ENCODE measurements at places on chromosomes 4 and X.

GRCh38 chrX:7143076-7143475, 4.4 kb upstream of the STS start:
- no peak for DNase-seq

GRCh38 chrX:80388206-80388605, 32.0 kb upstream of the TENT5D start:
- DNase-seq: no peak

- DNase-seq: no peak
These were observed 58.1 kb downstream of the ADGRG2 start for GRCh38 chrX:19064175-19064574.

GRCh38 chr4:37927434-37927833, 32.8 kb upstream of the PTTG2 start:
- no peak for DNase-seq

DNA sequence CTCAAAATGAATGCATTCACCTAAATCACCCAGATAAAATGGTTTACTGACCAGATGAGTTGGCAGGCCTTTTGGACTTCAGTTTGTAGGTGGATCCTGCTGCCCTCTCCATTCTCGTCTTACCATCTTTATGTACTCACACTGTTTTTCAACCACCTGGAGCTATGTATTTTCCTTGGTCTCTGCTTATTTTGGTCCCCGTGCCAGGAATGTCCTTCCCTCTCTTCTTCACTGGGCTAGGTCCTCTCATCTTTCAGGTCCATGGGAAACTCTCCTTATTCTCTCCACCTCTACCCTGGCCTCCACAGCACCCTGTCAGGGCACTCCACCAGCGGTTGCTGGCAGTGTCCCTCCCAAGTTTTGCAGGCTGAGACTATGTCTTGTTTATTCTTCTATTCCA, 2.6 kb downstream of the GPRIN3 start:
- DNase-seq: no peak

DNA sequence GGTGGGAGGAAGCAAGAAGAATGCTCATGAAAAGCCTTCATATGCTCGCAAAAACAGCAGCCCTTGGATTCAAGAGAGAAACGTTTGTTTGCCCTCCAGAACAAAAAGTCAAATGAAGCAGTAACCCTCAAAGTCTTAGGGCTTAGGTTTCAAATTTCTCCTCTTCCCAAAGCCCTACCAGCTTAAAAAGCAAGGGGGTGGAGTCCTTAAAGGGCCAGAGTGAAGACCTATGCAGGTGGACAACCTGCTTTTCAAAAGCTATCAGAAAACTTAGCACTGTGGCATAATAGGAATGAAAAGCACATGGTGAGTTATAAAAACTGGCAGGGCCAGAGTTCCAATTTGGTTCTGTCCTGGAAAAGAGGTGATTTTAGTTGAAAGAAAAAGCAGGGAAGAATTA, 253.3 kb downstream of the NAP1L3 start:
- no peak for DNase-seq

- no peak for DNase-seq
These were observed 894 bp upstream of the SH3RF1 start for GRCh38 chr4:169271692-169272007.

GRCh38 chr4:74374561-74375327, 9.8 kb downstream of the EREG start:
- DNase-seq: no peak

- no peak for DNase-seq
These were observed 52.2 kb downstream of the FAM9B start for GRCh38 chrX:8981723-8982122.

- no peak for DNase-seq
These were observed 130.6 kb upstream of the ATP6AP2 start for GRCh38 chrX:40449956-40450706.

DNA sequence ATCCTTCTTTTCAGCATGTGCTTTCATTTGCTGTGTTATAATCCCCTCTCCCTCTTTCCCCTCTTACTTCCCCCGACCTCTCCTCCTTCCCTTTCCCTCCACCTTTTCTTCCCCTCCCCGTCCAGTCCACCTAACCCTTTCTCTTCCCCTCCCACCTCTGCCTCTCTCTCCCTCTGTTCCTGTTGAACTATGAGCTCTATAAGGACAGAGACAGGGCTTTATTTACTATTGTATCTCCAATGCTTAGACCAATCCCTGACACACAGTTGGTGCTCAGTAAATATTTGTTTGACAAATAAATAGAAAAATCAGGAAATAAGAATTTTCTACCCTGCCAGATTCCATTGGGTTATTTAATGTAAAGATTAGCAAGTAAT, 60.8 kb downstream of the EGF start:
- no peak for DNase-seq

DNA sequence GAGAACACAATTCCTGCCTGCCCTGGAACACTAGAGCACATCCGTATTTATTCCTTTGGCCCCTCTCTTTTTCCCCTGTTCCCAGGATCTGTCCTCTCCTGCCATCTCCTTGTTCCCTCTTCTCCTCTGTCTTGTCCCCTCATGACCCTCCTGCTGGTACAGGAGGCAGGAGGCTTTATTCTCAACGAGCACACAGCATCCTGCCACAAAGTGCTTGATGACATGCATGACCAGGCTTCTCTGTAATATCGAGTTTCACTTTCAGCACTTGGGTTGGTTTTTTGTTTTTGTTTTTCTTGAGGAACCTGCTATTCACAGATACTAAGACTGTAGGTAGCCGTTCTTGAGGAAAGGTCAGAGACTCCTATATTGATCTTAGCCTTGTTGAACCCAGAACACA, 35.3 kb downstream of the NALF2 start:
- DNase-seq: no peak

GRCh38 chr4:16694173-16694883, 204.1 kb downstream of the LDB2 start:
- DNase-seq: no peak

GRCh38 chr4:48332661-48333060, 8.7 kb upstream of the SLAIN2 start:
- no peak for DNase-seq

- no peak for DNase-seq
These were observed 315.1 kb downstream of the STK32B start for GRCh38 chr4:5366421-5366820.

DNA sequence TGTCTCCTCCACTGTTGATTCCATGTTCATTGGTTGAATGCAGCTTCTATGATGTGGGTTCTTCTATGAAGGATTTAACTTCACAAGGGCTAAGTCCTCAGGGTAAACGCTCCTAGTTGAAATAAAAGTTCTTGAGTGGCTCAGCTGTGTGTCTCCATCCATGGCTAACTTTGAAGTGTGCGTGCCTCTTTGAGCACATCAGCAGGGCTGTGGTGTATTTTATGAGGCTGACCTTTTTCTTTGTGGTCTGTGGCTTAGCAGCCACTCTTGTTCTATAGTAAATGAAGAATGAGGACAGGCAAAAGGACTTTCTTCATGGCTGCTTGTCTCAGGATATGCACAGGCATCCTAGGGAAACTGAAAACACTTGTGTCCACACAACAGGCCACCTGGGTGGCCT, 88.5 kb downstream of the KIT start:
- no peak for DNase-seq

GRCh38 chrX:23828881-23829280, 45.9 kb downstream of the SAT1 start:
- DNase-seq: no peak

DNA sequence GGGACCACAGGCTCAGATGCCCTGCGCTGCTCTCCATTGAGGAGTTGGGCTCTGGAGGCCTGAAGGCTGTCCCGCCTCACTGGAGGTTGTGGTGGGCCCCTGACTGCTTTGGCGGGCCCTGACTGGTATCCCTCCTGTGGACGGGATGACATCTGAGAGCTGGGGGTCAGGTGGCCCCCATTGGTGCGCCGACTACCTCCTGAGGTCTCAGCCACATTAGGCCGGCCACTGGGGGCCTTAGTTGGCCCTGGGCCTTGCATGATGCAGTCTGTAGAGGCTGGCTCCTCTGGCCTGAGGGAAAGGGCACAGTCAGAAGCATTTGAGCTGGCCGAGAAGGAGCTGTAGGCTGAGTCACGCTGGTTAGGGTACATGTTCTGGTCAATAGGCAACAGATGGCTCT, 164.5 kb upstream of the DGKK start:
- DNase-seq: no peak

- no peak for DNase-seq
These were observed 184.6 kb downstream of the OR13H1 start for GRCh38 chrX:131728295-131729145.

DNA sequence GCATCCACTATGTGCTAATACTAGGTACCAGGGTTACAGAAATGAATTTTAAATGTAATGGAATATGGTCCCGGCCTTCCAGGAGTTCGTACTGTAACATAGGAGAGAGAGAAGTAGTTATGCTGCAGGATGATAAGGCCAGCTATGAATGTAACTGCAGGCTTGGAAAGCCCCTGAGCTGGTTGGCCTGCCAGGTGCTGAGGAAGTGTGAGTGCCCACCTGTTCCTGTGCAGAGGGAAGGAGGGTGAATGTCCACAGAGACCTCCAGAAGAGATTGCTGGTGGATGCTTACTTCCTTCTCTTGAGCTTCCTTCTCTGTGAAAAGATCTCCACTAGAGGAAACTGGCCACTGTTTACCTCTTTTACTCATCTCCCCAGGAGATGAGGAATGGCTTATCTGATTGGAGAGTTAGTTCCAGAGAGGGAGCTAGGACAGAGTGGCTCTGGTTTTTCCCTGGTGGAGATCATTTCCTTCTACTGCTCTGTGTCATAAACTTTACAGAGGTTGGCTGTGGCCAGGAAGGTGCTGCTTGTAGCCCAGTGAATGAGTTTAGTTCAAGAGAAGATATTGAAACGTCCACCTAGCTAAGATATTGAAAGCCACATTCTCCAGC, 114.0 kb upstream of the LNX1 start:
- no peak for DNase-seq

DNA sequence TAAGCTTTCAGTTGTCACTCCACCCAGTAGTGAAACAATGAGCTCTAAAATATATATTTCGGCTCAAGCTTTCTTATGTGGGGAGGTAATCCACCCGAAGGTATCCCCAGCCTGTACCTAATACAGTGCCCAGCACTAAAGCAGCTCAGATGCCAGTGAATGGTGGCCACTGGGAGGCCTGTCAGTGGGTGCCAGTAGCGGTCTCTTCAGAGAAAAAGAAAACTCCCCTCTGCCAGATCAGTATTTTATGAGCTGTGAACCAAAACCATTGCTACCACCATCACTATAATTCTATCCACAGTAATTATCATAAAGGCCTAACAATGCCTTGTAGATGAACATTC, 835 bp upstream of the NFKB1 start:
- no peak for DNase-seq

DNA sequence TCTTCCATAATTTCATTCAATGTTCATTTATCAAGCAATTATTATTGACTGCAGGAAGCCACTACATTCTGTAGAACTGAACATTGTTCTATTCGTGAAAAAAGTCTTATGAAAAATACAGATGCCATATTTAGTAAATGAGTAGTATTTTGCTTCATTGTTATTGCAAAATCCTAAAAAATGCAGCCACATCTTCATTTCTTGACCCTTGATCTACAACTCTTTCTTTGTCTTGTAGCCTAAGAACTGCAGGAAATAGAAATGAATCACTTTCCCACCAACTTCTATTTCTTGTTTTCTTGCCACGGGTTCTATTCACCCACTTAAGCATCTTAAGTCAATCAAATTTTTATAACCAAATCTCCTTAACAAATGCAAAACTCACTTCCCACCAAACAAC, 63.3 kb downstream of the KCNIP4 start:
- no peak for DNase-seq

GRCh38 chrX:47556045-47556623, 4.9 kb upstream of the ARAF start:
- DNase-seq: peak; percentile 88

- no peak for DNase-seq
These were observed 1341.7 kb downstream of the PCDH7 start for GRCh38 chr4:32061916-32062315.

GRCh38 chrX:18578546-18578945, 93.4 kb downstream of the RS1 start:
- no peak for DNase-seq

DNA sequence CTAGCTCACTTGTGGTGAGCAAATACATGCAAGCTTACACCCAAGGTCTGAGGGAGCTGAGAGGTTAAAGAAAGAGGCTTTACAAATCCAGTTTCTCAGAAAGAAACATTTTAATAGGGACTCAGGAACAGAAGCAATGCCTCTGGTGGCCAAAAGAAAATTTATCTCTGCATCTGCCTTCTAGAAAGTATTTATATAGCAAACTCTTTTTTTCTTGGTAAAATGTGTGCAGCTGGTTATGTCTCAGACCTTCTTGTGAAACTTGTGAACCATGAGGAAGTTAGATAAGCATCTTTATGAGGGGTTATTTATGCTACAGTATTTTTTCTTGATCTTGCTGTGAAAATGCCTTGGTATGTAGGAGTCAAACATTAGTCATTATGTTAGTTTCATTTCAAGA, 48.5 kb upstream of the CYSLTR1 start:
- no peak for DNase-seq

- DNase-seq: no peak
These were observed 105.1 kb downstream of the FNIP2 start for GRCh38 chr4:158873795-158874401.

DNA sequence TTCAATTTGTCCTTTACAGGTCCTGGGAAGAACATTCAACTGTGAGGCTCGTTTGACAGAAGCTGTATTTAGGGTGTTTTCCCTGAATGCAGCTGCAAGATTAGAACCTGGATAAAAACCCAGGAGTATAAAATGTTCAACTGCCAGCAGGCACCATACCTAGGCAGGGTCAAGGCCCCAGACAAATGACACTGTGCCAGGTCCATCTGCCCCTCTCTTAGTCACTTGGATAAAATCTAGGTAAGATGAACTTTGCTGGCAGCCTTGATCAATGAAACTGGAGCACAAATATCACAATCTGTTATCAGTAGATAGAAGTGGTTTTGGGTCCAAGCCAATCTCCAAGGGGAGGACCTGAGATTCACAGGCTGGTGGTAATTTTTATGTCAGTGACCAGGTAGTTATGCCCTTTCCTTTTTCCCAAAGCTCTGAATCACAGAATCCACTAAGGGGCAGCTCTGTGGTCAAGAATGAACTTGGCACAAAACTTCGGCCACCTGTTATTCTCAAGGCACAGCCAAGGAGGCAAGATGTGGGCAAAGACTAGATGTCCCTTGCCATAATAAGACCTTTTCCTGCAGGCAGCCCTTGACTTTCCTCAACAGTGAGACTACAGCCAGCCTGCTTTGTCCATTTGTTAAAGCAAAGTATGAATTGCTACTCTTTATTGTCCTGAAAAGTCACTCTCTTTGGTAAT, 501.0 kb downstream of the PPARGC1A start:
- DNase-seq: no peak

DNA sequence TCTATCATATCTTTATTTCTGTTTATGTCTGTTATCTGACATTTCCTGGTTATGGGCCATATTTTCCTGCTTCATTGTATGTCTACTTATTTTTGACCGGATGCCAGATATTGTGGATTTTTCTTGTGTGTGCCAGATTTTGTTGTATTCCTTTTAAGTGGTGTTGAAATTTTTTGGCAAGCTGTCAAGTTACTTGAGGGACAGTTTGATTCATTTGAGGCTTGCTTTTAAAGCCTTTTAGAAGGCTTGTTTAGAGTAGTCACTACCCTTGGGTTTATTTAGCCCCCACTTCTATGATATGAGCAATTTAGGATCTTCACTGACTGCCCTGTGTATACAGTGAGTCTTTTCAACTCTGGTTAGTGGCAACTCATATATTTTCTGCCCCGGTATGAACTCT, 29.2 kb upstream of the NPY2R start:
- no peak for DNase-seq

Measured in NT2/D1 (cell line).